Thymus (tissue), 14 donors: ENCODE measurements at places on chromosomes 11 and 22. TPM values are rescaled to one million over a fixed set of nuclear protein-coding genes. Genes with fewer than 3 reads are reported as not detected.

The FJX1 gene
- total RNA-seq, result 3.8 TPM

- no peak for DNase-seq
Measured at GRCh38 chr11:69333879-69334278, 39.9 kb downstream of the MYEOV start.

GRCh38 chr11:67309166-67309565 is 5.8 kb downstream of the SSH3 start:
- no peak for DNase-seq

DNA sequence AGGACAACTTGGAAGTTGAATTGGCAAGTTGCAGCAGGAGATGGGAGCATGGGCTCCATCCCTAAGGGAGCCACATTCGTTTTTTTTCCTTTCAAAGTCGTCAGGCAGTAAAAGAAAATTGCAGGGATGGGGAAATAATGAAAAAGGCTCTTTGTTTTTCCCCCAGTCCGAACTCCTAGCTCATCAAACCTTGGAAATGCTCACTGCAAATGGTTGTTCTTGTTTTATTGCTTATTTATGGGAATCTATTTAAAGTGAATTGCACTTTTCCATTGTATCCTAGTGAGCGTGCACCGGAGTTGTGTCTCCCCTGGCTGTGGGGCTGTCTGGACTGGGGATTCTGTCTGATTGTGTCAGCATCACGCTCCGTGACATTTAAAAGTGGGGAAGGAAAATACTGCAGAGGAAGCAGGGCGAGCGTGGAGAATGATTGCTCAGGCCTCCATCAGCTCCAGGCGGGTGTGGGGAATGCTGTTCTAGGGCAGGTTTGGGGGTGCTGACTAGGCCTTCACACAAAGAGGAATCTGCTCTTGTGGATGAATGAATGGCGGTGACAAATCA is 306.4 kb downstream of the KIRREL3 start:
- no peak for DNase-seq

GRCh38 chr22:22593250-22593649 is 34.2 kb upstream of the PRAME start:
- no peak for DNase-seq

DNA sequence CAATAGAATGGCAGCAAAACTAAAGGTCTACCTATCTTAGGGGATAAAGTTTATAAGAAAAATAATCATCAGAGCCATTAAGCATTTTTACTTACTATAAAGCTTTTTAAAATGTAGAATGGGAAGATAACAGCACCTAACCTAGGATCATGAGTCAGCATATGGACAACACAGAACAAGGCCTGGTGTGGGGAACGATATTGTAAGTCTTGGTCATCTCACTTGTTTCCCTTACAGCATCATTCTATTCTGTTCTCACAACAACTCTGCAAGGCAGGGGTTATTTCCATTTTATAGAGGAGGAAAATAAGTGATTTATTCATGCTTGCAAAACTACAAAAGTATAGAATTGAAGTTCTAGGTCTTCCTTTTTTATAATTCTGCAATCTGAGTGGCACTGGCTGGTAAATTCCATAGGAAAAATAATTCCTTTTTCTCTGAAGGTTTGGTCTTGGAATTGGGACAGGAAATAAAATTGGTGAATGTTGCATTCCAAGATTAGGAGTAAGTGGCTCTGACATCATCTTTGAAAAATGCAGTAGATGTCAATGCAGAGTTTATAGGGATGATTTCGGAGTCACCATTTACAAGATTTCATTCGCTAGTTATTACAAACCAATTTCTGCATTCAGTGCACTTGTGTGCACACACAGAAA is 423.0 kb downstream of the DYNC2H1 start:
- DNase-seq, result no peak

DNA sequence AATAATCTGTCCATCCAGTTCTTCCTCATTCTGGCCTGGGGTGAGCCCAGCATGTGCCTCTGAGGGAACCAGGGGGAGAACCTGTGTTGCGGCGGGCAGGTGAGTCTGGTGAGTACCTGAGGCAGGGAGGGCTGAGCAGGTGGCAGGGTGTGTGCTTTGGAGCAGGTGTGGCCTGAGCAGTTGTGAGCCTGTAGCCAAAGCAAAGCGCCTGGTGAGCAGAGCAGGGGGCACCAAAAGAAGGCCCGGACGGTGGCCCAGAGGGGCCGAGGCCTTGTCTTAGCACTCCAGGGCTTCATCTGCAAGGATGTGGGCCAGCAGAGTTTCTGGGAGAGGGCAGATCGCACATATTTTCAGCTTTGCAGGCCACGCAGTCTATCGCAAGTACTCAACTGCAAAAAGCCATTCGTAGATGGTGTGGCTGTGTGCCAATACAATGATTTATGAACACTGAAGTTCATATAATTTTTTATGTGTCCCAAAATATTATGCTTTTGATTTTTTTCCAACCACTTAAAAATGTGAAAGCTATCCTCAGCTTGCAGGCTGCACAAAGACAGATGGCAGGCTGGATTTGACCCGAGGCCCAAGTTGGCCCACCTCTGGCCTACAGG is 8.7 kb downstream of the GLB1L2 start:
- DNase-seq, result no peak

GRCh38 chr11:15568440-15568839 is 453.7 kb downstream of the INSC start:
- no peak for DNase-seq

GRCh38 chr11:80720295-80720694 is 1279.5 kb upstream of the TENM4 start:
- DNase-seq, result no peak

DNA sequence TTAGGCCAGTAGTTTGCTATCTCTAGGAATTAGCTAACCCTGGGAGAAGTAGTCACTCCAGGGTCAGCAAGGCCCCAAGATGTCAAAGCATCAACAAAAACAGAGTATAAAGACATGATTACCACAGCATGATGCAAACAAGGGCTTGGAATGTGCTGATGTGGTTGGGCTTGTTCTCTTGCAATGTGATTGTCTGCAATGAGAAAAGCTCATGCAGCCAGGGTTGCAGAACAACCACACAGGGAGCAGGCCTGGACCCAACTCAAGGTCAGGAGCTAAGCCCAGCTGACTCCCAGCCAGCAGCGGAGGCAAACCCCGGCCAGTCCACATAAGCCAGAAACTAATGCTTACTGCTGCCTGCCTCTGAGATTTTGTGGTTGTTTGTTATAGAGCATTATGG is 132.4 kb upstream of the ZC3H12C start:
- no peak for DNase-seq

GRCh38 chr11:73969991-73970800 is 12.4 kb downstream of the UCP2 start:
- no peak for DNase-seq

DNA sequence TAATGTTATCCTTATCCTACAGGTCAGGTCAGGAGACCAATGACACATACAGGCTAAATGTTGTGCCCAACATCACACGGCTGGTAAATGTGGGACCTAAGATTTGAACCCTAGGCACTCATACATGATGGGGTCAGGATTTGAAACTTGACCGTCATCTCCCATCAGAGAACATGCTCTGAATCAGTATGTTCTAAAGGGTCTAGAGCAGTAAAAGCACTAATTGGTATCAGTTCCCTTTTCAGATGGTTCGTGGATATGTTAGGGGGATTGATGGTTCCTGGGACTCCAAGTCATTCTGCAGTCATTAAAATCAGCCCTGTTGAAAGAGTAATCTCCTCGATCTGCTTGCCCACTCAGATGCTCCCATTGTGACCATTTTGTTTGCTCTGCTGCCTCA is 65.5 kb downstream of the BMAL1 start:
- no peak for DNase-seq
